ENCODE measurements at places on chromosomes 1 and 21.

- no peak for DNase-seq
These were observed 94.0 kb downstream of the CCDC185 start for GRCh38 chr1:223486932-223487886.

DNA sequence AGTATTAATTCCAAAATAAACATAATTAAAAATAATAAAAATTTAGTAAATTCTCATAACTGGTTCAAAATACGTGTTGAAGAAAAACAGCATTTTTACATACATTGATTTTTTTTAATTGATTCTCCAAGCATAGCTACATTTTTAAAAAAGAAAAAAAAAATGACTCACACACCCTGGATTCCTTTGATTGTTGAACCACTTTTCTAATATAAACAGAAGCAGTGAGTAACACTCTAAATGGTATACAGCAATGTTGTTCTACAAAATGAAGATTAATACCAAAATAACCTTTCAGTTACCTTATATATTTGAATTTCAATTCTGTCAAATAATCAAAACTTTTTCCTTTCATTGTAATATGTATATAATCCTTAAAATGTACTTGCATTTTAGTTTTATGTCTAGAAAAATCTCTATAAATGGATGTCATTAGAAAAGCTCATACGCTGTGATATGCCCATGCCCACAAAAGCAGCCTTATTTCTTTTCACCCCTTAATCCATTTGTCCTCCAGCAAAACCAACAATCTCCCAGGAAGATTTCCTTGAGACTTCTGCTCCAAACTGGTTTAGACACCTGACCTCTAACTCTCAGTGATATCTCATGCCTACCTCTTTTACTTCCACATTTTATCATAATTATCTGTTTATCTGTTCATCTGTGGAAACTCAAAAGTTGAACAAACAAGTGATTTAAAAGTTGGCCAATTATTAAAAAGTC, 246.4 kb upstream of the NR5A2 start:
- DNase-seq = no peak

GRCh38 chr1:13763222-13763621, 63.2 kb downstream of the PRDM2 start:
- DNase-seq = no peak

DNA sequence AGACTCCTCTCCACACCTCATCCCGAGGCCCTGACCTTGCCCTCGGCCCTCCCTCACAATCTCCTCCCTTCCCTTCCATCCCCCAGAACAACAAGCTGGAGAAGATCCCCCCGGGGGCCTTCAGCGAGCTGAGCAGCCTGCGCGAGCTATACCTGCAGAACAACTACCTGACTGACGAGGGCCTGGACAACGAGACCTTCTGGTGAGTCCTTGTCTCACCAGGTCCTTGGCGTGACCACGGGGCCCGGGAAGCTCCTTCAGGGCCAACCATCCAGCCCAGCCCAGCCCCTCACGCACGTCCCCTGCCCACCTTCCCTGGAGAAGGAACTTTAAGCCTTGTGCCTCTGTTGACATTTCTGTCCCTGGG, 15.6 kb downstream of the PODN start:
- DNase-seq = no peak

DNA sequence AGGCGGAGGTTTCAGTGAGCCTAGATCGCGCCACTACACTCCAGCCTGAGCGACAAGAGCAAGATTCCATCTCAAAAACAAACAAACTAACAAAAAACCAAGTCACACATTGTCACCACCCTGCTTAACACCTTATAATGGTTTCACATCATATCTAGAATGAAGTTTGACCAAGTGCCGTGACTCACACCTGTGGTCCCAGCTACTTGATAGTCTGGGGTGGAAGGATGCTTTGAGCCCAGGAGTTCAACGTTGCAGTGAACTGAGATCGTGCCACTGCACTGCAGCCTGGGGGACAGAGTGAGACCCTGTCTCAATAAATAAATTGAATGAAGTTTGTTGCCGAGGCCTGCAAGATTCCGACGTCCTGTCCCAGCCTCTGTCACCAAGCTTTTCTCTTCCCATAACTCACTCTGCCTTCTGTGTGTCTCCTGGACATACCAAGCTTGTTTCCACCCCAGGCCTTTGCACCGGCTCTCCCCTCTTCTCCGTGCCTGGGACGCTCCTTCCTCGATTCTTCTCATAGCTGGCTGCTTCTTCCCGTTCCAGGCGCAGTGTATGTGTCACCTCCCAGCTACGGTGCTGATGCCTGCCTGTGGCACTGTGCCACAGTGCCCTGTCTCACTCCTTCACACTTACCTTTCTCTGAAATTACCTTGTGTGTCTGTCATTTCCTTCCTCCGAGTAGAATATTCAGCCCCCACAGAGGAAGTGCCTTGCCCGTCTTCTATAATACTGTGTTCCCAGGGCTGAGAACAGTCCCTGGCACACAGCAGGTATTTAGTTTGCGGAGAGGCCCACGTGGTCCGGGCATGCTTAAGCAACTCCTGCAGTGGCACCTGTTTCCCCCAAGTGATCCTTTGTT, 3.8 kb upstream of the SELENON start:
- DNase-seq = no peak

- DNase-seq = no peak
These were observed 315.7 kb upstream of the USP25 start for GRCh38 chr21:15414057-15414456.

GRCh38 chr21:45166931-45167330, 92.6 kb downstream of the ADARB1 start:
- no peak for DNase-seq

- no peak for DNase-seq
These were observed 199.4 kb downstream of the GABPA start for GRCh38 chr21:25934130-25934529.

- no peak for DNase-seq
These were observed 14.9 kb downstream of the IER5 start for GRCh38 chr1:181103399-181103798.

- DNase-seq = no peak
These were observed 28.9 kb downstream of the RUNX3 start for GRCh38 chr1:24900985-24901781.

- DNase-seq = no peak
These were observed 16.8 kb downstream of the PTPRC start for GRCh38 chr1:198655459-198656121.

GRCh38 chr21:46168238-46168637, 12.9 kb upstream of the FTCD start:
- DNase-seq = no peak

- no peak for DNase-seq
These were observed 15.0 kb downstream of the SKI start for GRCh38 chr1:2242814-2243725.

DNA sequence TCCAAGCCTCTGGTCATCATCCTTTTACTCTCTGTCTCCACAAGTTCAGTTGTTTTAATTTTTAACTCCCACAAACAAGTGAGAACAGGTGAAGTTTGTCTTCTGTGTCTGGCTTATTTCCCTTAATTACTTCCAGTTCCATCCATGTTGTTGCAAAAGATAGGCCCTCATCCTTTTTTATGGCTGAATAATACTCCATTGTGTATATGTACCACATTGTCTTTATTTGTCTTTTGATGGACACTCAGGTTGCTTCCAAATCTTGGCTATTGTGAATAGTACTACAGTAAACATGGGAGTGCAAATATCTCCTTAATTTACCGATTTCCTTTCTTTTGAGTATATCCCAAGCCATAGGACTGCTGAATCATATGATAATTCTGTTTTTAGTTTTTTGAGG, 262.5 kb downstream of the HHAT start:
- DNase-seq = no peak

GRCh38 chr1:245099401-245099800, 55.4 kb upstream of the KIF26B start:
- no peak for DNase-seq

GRCh38 chr21:43328185-43328957, 98.6 kb downstream of the SIK1 start:
- no peak for DNase-seq

GRCh38 chr21:29715089-29715488, 224.7 kb downstream of the GRIK1 start:
- no peak for DNase-seq

DNA sequence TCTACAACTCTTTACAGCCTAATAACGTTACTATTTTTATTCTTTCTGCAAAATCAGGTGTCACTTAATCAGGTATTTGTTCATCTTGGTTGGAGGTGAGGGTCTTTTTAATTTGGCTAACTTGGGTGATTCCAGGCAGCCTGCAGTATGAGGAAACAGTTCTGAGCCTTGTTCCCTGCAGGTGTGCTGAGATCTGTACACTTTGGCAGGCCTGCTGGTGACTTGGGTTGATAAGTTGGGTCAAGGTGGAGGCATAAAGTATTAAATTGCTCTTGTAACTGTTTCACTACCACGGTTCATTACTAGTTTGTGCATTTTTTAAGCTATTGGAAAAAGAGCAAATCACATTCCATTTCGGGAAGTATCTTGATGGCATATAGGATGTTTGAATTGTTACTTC, 10.0 kb downstream of the MAP3K21 start:
- no peak for DNase-seq

DNA sequence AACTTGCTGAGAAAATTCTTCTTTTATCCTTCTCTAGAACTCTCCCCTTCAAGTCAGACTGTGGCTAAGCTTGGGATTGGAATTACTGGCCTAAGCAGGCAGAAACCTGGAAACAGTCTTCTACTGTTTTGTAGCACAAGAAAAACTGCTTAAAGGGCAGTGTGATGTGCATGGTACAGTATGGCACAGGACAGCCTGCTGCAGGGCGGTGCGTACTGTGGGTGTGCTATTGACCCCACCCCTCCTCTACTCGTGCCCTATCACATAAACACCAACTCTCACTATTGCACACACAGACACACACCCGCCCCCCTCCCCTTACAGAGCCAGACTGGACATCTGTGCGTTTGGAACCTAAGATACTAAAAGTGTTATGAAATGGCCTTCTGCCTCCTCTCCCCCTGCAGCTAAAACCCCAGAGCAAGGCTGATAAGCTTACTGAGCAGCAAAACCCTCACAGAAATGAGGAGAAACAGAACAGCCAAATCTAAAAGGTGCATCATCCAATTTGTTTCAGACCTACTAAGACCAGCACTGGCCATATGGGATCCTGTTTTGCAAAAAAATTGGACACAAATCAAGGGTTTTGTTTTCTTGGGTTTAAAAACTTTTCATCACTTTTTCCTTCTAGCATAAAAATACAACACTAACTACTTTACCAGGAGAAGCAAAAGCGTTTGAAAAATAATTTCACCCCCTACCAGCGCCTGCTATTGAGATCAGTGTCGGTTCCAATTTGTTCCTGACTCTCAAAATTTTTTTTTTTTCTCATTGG, 355.8 kb upstream of the LYPLAL1 start:
- DNase-seq = no peak

- no peak for DNase-seq
These were observed at the start of gene FAM89A for GRCh38 chr1:231040019-231040799. Gene FAM89A, minus strand, starts transcription at chr1:231040254. Its CDS starts 43 bp downstream, at chr1:231040211.

- no peak for DNase-seq
These were observed 113.0 kb upstream of the VAMP3 start for GRCh38 chr1:7658099-7658498.

DNA sequence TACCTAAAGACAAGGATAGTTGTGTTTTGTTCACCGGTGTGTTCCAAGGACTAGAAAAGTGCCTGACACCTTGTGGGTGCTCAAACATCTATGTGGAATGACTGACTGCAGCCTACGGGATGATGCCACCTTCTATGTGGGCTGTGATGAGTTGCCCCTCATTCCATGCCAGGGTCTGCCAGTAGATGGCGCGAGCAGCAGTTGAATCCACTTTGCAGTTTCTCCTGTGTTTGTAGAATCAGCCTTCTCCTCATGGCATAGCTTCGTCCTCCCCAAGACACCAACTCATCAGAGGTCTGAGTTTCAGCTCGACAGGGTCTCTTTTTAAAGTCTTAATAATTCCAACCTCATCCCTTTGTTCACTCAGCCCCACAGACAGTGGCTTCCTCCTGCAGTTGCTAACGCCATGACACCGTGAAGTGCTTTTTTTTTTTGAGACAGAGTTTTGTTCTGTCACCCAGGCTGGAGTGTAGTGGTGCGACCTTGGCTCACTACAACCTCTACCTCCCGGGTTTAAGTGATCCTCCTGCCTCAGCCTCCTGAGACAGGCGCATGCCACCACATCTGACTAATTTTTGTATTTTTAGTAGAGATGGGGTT, 133.7 kb downstream of the CAPN8 start:
- no peak for DNase-seq

DNA sequence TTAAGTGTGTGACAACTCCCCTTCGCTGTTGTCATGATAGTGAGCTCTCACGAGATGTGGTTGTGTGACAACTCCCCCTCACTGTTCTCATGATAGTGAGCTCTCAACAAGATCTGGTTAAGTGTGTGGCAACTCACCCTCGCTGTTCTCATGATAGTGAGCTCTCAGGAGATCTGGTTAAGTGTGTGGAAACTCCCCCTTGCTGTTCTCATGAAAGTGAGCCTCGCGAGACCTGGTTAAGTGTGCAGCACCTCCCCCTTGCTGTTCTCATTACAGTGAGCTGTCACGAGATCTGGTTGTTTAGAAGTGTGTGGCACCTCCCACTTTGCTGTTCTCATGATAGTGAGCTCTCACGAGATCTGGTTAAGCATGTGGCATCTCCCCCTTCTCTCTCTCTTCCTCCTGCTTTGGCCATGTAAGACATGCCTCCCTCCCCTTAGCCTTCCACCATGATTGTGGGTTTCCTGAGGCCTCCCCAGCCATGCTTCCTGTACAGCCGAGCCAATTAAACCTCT, 25.1 kb upstream of the LSS start:
- peak; percentile 63 for DNase-seq
